ENCODE measurements at places on chromosomes 4 and X. TPM values are rescaled to one million over a fixed set of nuclear protein-coding genes. Genes with fewer than 3 reads are reported as not detected.

- DNase-seq, result peak; percentile 44
Measured at GRCh38 chrX:125203737-125204578, 115.7 kb upstream of the TEX13C start.

DNA sequence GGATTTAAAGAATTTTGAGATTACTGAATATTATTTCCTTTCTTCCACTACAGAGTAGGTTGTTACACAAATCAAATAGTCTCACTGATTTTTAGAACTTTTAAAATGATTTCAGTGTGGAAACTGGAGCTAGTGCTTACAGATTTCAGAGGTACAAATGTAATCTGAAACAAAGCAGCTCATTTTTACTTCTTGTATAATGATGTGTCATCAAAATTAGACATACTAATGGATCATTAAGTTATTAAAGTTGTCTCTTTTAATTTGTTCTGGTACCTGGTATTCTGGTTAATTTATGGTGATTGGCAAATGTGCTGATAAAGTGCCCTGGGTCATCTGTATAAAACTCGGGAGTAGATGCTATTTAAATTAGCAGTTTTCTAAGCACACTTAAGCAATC is 1528.3 kb downstream of the RPA4 start:
- DNase-seq, result no peak

PNMA6F gene
- not detected for total RNA-seq

- DNase-seq, result no peak
Measured at GRCh38 chr4:10460313-10461047, 3.3 kb upstream of the ZNF518B start.

- no peak for DNase-seq
Measured at GRCh38 chr4:176995-177394, 52.7 kb downstream of the ZNF718 start.

SSX2B gene
- total RNA-seq, result not detected

- no peak for DNase-seq
Measured at GRCh38 chr4:42789041-42789567, 103.4 kb upstream of the GRXCR1 start.

GRCh38 chrX:32954125-32954524 is 257.2 kb downstream of the DMD start:
- DNase-seq, result no peak

CSAG3 gene
- not detected for total RNA-seq

- no peak for DNase-seq
Measured at GRCh38 chr4:139957986-139958738, 195.8 kb downstream of the MAML3 start.

PAK3 gene
- 0.35 TPM for total RNA-seq

DNA sequence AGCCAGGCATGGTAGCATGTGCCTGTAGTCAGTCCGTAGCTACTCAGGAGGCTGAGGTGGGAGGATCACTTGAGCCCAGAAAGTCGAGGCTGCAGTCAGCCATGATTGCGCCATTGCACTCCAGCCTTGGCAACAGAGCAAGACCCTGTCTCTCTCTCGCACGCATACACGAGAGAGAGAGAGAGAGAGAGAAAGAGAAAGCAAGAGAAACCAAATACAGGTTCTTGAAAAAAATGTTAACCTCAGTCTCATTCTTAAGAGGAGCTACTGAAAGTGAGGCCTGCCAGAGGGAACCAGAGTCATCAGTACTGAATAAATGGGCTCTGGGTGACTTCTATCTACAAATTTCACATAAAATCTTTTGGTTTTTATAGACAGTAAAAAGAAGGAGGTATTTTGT is 42.9 kb downstream of the KIAA0232 start:
- no peak for DNase-seq

DNA sequence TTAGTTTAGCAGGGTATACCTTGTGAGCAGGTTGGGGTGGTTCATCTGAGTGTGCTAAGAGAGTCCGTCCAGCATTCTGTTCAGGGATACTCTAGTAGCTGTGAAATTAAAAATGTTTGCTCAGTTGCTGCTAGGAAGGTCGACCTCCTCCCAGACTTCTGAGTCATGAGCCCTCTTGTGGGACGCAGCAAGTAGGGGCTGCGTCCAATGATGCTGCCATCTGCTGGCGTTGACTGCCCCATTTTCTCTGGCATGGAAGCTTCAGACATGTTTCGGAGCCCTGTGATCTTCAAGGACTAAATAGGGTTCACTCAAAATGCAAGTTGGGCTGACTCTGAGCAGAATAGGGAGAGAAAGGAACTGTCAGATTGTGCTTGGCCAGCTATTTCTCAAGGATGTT is 201.0 kb upstream of the ARSJ start:
- peak; percentile 38 for DNase-seq

PRDM8 gene
- total RNA-seq, result 0.73 TPM

- DNase-seq, result no peak
Measured at GRCh38 chrX:20481632-20482031, 214.9 kb upstream of the RPS6KA3 start.

CXorf49 gene
- not detected for total RNA-seq

DNA sequence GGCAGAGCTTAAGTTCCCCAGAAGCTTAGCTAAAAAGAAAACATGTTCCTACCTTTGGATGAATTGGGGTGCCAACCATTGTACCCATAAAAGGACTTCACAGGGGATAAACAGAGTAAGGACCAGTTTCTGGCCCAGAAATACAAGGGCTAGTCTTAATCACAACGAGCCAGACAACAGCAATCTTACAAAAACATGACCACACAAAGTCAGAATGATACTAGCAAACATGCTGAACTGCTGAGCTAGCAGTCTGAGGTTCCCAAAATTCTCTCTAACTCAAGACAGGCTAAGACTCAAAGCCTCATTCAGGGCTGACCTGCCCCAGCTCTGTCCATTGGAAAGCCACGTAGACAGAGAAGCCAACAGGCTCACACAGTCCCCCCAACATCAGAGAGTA is 40.3 kb downstream of the ATP11C start:
- no peak for DNase-seq

DNA sequence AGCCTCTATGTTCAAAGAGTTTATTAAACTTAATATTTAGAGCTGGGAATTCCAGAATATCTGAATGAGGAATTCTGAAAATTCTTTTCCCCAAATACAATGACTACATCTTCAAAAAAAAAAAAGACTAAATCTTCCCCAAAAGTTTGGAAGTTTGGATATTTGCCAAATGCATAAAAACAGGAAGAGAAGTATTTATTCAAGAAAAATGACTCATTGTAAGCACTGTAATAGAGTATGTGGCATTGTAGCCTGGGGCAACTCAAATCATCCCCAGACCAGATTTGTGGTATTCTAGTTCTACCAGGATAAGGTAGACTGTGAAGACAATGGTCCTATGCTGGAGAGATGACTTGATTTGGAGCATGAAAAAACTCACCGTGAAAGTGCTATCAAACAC is 78.5 kb upstream of the PDHA2 start:
- no peak for DNase-seq

- no peak for DNase-seq
Measured at GRCh38 chrX:65578346-65578745, 43.8 kb upstream of the LAS1L start.

- DNase-seq, result no peak
Measured at GRCh38 chr4:24260923-24261564, 323.3 kb downstream of the DHX15 start.

Data from Right ventricle myocardium superior (tissue), 1 donor.